ENCODE measurements at places on chromosomes 2 and 18. TPM values are rescaled to one million over a fixed set of nuclear protein-coding genes. Genes with fewer than 3 reads are reported as not detected.

DNA sequence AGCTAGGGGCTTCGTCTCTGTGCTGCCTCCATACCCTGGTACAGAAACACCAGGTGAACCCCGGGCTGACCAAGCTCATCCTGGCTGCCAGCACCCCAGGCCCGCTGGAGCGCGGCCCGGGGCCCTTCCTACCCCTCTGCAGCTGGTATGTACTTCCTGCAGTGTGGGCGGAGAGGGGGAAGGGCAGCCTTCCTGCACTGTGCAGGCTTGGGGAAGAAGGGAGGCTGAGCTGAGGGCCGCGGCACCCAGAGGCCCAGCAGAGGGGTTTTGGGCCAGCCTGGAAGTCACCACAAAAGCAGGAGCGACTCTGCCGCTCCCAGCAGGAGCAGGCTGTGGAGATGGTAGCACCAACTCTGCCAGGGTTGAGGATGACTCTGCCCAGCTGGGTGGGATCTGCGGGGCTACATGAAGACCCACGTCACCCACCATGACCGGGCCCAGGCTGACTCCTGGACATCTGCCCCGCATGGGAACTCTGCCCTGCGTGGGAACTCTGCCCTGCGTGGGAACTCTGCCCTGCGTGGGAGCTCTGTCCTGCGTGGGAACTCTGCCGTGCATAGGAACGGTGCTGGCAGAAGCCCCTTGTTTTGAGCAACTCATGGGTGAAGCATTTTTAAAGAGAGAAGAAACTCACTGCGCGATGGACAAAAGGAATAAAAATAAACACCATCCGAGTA, 273.3 kb downstream of the NDUFA10 start:
- no peak overlapping the region for H3K27ac ChIP-seq
- no peaks in the 10 kb centered on the region for H3K27me3 ChIP-seq
- H3K36me3 ChIP-seq = no peaks in the 10 kb centered on the region
- DNase-seq = no peak
- H3K4me1 ChIP-seq = peaks cover 6% of the 10 kb centered on the region

GRCh38 chr2:63613391-63613901, 24.7 kb downstream of the MDH1 start:
- no peak overlapping the region for H3K4me3 ChIP-seq
- no peaks in the 10 kb centered on the region for H3K4me1 ChIP-seq
- DNase-seq = no peak
- no peak overlapping the region for H3K27ac ChIP-seq

DNA sequence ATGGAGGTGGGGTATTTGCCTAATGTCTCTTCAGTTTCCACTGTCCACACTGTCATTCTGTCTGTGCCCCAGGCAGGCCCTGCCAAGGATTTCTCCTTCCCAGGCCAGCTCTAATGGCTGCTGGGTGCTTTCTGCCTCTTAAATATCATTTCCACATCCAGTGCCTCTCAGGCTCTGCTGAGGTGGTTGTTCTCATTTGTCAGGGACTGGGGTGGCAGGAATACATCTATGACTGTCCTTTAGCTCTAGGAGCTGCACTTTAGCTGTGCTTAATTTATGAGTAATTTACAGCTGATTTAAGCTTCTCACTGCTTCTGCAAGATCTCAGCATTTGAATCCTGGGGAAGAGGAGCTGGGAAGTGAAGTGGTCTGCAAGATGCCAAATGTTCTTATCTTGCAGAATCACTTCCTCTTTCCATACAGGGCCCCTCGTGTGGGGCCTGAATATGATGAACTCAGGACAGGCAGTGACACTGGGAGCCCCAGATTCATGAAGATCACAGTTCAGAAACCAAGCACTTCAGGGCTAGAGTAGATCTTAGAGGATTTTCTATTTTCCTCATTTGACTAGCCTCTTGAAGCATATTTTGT, 150.2 kb downstream of the FSHR start:
- no peaks in the 10 kb centered on the region for H3K36me3 ChIP-seq
- H3K4me3 ChIP-seq = no peak overlapping the region
- no peak overlapping the region for H3K27ac ChIP-seq
- H3K27me3 ChIP-seq = no peaks in the 10 kb centered on the region
- DNase-seq = no peak

- no peak for DNase-seq
- no peaks in the 10 kb centered on the region for H3K27me3 ChIP-seq
- H3K36me3 ChIP-seq = peaks cover 17% of the 10 kb centered on the region
- H3K4me3 ChIP-seq = no peak overlapping the region
- H3K4me1 ChIP-seq = no peaks in the 10 kb centered on the region
Measured at GRCh38 chr2:63903003-63903402, 61.3 kb downstream of the UGP2 start.

The TLX2 gene
- not detected for total RNA-seq
